ENCODE measurements at places on chromosomes 12 and 14.

DNA sequence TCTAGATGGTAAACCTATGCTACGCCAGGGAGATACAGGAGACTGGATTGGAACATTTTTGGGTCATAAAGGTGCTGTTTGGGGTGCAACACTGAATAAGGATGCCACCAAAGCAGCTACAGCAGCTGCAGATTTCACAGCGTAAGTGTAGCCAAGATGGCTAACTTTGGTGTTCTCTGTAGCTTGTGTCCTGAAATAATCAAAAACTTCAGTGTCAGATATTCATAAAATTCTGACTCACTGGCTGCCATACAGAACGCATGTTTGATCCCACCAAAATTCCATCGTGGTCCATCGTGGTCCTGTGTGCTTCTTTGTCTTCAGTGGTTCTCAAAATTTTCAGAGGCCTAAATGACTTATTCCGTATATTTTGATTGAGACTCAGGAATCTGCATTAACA is 1.3 kb downstream of the STRAP start:
- no peak for DNase-seq

- no peak for DNase-seq
These were observed 197.1 kb downstream of the PHETA1 start for GRCh38 chr12:111171832-111172231.

DNA sequence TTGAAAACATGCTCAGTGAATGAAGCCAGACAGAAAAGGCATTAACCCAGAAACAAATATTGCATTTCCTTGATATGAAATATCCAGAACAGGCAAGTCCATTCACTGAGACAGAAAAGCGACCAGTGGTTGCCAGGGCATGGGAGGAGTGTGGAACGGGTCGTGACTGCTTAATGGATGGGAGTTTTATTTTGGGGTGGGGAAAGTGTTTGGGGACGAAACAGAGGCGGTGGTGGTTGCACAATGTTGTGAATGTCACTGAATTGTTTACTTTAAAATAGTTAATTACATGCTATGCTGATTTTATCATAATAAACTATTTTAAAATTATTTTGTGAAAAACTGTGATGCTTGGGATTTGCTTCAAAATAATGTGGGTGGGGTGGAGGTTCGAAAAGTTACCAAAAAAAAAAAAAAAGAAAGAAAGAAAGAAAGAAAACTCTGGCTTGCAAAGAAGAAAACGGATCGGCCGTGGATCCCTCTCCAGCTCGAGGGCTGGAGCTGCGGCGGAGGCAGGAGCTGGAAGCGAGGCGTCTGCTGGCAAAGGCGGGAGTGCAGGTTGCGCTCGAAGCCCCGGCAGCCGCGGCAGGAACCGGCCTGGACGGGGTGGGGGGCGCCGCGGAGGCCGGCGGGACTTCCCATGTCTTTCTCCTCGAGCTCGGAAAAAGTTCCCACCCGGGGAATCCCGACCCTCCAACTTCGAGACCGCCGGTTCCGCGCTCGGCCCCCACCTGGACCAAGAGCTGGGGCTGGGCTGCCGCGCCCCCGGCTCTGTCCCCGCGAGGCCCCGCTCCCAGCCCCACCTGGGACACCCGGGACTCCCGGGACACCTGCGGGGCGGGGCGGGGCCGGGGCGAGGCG is 524 bp upstream of the P2RX2 start:
- no peak for DNase-seq

DNA sequence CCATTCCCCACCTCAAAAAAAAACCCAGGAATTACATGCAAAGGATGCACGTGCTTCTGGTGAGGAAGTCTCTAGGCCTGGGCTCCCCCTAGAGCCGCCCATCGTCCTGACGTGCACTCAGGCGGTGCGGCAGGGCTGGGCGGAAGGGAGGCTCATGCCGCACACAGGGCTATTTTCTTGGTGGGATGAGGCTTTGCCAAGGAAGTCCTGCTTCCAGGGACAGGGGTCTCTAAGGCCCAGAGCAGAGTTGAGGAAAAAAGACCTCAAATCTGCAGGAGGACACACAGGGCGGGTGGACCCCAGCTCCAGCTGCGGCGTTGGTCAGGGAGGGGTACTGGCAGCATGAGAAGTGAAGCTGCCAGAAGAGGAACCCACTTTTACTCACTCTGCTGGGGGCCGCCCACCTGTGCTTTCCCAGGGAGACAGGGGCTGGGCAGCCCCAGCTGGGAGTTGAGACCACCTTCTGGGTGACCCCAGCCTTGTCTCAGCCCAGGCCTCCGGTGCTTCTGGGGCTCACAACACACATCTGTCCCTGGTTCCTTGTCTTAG is 4.2 kb downstream of the RHOF start:
- no peak for DNase-seq

GRCh38 chr14:103732868-103733620 is 17.4 kb downstream of the ZFYVE21 start:
- DNase-seq = no peak

DNA sequence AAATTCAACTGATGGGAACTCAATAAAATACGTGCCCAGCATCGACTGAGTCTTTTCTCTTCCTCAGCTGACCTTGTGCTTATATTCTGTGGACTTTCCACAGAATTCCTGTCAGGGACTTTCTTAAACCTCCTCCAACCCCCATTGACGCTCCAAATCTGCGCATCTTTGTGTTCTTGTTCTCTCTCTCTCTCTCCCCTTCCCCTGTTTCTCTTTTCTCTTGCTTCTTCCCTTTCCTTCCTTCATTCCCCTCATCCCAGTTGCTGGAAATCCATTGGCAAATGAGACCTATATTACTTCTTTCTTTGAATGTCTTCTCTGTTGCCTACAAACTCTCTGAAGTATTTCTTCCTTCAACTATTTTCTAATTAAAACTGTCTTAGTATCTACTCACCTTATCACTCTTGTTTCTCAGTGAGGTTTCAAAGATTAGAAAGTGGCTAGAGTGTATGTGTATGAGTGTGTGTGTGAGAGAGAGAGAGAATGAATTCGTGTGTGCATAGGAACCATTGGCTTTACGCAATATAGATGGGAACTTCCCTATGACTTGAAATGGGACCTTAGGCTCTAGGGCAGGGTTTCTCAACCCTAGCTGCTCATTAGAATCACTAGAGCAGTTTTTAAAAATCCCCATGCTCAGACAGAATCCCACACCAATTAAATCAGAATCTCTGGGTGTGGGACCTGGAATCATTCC is 41.8 kb upstream of the DHRS7 start:
- DNase-seq = no peak

DNA sequence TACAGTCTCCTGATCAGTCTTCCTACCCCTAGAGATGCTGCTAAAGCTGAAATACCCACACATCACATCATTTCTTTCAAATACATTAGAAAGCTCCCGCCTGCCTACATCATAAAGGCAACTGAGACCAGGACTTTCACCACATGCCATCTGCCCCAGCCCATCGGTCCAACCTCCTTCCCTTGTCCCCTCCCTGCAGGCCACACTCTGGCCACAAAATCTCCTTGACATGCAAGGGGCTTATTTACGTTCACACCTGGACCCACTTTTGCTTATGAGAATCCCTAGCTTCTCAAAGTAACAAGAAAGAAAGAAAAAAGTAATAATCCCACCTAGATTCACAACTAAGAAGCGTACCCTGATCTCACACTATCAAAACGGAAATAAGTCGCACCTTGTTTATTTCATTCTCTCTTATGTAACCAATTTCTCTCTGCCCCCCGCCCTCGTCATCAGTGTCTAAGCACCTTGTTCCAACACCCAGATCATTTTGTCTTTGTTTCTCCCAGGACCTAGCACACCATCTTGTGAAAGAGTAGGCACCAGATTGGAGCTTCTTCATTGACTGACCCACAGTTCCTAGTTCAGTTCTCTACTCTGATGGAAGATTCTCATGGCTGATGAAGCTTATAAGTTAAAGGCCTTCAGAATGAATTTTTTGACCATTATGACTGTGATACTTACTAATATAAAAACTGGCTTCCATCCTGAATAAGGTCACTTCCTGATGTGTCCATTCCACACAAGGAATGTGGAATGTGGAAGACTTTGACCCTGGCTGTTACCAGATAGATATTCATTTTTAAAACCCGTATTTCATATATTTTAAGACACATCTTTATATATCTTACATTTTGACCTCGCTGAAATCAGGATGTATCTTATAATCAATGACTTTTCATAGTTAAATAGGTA is 7.7 kb downstream of the WSB2 start:
- DNase-seq = no peak

GRCh38 chr14:83320837-83321236 is 1787.2 kb upstream of the SEL1L start:
- no peak for DNase-seq

DNA sequence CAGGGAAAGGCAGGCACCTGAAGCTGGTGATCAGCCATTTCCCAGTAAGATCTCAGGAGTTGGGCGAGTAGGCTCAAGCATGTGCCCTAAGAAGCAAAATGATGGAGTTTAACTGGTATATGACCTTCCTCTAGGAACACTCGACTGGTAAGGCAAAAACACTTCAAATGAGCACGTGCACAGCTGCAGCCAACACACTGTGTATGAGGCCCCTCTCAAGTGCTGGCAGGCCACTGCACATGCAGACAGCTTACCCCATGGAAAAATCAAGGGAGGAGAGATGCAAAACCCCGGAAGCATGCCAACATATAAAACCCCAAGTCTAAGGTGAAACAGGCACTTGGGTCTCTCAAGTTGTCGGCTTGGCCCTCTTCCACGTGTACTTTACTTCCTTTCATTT is 39.2 kb downstream of the TTLL5 start:
- DNase-seq = no peak

DNA sequence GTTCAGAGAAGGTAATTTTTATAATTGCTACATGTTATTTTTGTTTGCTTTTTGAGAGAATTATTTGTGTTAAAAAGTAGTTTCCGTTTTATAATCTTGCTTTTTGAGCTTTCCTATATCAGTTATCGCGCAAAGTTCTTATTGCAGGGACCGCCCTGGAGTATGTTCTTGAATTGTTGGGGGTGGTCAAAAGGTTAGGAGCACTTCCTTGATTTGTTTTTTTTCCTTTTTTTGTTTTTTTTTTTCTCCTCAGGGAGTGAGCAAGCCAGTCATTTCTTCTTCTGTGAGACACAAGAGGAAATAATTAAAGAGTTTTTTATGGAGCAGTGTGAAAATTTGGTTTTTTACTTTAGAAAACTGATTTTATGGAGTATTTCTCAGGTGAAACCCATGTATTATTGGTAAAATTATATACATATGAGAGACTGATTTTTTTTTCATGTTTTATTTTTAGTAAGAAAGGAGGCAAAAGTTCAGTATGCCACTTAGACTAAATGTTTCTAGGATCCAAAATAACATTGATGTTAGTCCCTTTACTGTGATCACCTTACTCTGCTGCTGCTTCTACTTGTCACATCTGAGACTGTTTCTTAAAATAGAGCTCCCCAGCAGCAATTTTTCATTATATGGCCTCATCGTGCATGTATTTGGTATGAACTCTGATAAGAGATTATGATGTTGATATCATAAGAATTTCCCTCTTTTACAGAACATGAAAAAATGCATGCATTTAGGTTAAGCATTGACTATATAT is 26.6 kb downstream of the PLEKHA5 start:
- no peak for DNase-seq

GRCh38 chr12:52123487-52124186 is 44.1 kb downstream of the SMIM41 start:
- DNase-seq = peak; percentile 2

- no peak for DNase-seq
These were observed 30.8 kb downstream of the SRRM4 start for GRCh38 chr12:119012179-119012578.

DNA sequence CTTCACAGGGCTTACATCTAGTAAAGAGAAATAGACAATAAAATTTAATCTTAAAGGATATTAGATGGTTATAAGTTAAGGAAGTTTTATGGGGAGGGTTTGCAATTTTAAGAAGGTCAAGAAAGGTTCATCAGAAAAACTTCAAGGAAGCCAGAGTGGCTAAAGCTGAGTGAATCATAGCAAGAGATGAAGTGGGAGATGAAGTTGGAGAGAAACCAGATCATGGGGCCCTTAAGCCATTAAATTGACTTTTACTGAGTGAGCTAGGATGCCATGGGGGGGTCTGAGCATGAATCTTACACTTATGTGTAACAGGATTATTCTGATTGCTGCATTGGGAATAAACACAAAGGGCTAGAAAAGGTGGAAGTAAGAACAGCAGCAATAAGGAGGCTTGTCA is 189.2 kb downstream of the LRIG3 start:
- DNase-seq = no peak

GRCh38 chr14:22848351-22849164 is 12.2 kb downstream of the MMP14 start:
- peak; percentile 14 for DNase-seq

- no peak for DNase-seq
These were observed 119.2 kb downstream of the TBC1D30 start for GRCh38 chr12:64943686-64944085.

- DNase-seq = no peak
These were observed 25.3 kb downstream of the PPFIBP1 start for GRCh38 chr12:27549236-27549800.

- DNase-seq = no peak
These were observed 19.6 kb downstream of the NINJ2 start for GRCh38 chr12:643475-644302.

- no peak for DNase-seq
These were observed 7.7 kb upstream of the SLC6A15 start for GRCh38 chr12:84920331-84920730.

DNA sequence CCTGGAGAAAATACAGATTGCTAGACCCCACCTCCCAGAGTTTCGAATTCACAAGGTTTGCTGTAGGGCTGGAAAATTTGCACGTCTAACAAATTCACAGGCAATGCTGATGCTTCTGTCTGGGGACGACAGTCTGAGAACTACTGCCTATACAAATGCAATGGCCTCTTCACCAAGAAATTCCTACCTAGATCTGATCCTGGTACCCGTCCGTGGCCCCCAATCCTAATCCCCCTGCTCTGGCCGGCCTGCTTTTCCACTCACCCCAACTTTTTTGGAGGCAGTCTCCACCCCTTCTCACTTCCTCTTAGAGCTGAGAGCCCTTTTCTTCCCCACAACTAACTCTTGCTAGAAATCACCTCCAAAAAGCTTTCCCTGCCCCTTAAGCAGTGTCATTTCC is 3.1 kb upstream of the SSH1 start:
- DNase-seq = no peak

DNA sequence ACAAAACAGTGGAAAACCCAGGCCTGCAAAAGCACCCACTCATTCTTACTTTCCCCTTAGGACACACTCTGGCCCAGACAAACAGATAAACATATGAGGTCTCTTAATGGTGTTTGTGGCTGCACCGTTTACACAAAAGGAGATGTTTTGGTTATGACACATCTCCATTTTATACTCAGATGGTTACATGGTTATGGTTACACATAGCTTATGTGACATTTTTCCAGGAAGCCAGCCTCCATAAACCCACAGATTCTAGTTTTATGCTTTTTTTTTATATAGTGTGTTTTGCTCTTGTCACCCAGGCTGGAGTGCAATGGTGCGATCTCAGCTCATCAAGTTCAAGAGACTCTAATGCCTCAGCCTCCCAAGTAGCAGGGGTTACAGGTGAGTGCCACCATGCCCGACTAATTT is 3.5 kb upstream of the KLRD1 start:
- DNase-seq = no peak

- DNase-seq = no peak
These were observed 104.8 kb downstream of the PDE3A start for GRCh38 chr12:20473133-20473532.
